Breast epithelium (tissue), 4 donors: ENCODE measurements at places on chromosomes 7 and 10.

GRCh38 chr10:62903828-62904227 lies 87.7 kb upstream of the EGR2 start:
- no peak for DNase-seq

DNA sequence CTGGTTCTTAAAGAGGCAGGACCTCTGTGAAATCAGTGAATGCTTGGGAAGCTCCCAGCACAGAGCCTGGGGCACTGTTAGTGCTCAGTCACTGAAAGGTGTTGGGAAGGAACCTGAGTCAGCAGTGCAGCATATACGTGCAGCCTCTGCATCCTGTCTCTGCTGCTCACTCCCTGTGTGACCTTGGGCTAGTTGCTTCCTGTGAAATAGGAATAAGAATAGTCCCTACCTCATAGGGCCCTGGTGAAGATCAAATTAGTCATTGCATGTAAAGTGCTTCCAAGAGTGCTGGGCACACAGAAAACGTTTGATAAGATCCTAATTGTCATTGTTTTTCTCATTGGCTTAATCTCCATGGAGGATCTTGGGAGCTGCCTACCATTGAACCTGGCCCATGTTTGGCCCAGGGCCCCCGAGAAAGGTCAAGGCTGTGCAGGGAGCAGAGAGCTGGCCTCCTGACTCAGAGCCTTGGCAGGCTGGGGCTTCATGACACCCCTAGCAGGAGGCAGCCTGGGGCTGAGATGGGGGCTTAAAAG lies 73.3 kb upstream of the COL13A1 start:
- DNase-seq, result no peak

DNA sequence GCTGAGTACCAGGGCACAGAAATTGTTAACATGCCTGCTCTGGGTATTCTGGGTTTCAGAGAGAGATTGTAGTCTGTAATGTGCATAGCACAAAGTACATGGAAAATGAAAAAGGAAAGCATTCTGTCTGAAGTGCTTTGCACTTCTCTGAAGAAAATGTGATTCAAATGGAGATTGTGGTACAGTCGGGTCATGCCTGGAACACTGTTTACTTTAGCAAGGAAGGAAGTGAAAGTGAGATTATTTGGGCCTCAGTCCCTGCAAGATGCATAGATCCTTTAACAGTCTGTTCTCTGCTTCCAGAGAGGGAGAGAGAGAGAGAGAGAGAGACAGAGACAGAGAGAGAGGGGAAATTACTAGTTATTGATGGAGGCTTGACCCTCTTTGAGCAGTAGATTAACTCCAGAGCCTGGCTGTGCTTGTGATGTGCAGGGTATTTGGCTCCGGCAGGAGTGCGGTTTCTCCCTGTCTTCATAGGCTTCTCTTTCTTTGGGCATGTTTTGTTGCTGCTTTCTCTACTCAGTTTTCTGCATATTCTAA lies 5.4 kb downstream of the VWC2 start:
- DNase-seq, result no peak

GRCh38 chr7:94975336-94975735 lies 67.9 kb downstream of the PPP1R9A start:
- DNase-seq, result no peak

GRCh38 chr7:121505021-121505420 lies 108.9 kb upstream of the FAM3C start:
- no peak for DNase-seq

DNA sequence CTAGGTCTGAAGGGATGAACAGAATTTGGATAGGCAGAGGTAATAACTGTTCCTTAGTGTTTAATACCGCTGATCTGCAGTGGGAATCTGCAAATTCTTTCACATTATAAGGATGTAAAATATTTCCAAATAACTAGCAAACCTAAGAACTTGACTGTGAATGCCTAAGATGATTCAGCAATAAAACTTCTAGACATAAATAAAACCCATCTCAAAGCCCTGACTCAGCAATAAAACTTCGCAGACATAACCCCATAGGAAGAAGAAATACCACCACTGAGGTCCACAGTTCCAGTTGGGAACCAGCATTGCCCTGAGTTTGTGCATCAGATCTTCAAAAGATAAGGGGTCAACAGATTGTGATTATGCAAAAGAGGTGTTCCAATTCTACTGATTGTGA lies 354.2 kb downstream of the GFRA1 start:
- DNase-seq, result no peak

DNA sequence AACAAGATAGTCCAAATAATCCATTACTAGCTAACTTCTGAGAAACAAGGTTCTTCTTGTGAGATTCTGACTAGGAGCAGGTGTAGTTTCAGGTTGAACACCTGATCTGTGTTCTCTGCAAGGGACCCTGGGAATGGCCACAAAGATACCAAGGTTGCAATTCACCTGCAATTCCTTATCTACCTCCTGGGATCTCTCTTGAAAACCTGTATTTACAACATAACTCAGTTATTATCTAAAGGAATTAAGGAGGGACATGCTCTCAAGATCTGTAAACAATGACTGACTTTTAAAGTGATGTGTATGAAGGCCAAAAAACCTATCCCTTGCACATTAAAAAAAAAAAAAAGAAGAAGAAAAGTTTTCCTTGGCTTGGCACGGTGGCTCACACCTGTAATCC lies 54.8 kb downstream of the ABLIM1 start:
- DNase-seq, result no peak

GRCh38 chr7:70587739-70588138 lies 544.2 kb upstream of the GALNT17 start:
- DNase-seq, result no peak

- no peak for DNase-seq
Measured at GRCh38 chr10:110857265-110858171, 14.2 kb upstream of the PDCD4 start.

GRCh38 chr7:105122619-105123018 lies 108.6 kb downstream of the KMT2E start:
- no peak for DNase-seq

- no peak for DNase-seq
Measured at GRCh38 chr7:132232406-132232805, 343.9 kb downstream of the PLXNA4 start.

- DNase-seq, result peak; percentile 61
Measured at GRCh38 chr10:124035928-124036558, 57.4 kb downstream of the CHST15 start.

DNA sequence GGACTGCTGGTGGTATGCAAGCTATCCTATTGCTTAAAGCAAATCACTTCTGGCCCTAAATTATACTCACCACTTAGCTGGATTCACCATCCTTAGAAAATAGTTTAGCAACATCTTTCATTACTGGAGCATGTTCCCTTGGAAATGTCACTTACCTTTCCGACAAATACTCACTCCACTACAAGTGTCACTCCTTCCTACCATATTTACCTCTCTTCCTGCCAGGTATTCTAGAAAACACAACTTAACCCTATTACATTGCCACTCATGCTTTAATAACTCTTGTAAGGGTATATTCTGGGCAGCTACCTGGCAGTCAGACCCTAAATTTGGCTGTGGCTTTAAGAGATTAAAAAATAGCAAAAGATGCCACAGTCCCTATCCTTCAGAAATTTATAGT lies 37.5 kb upstream of the CTNNA3 start:
- no peak for DNase-seq

DNA sequence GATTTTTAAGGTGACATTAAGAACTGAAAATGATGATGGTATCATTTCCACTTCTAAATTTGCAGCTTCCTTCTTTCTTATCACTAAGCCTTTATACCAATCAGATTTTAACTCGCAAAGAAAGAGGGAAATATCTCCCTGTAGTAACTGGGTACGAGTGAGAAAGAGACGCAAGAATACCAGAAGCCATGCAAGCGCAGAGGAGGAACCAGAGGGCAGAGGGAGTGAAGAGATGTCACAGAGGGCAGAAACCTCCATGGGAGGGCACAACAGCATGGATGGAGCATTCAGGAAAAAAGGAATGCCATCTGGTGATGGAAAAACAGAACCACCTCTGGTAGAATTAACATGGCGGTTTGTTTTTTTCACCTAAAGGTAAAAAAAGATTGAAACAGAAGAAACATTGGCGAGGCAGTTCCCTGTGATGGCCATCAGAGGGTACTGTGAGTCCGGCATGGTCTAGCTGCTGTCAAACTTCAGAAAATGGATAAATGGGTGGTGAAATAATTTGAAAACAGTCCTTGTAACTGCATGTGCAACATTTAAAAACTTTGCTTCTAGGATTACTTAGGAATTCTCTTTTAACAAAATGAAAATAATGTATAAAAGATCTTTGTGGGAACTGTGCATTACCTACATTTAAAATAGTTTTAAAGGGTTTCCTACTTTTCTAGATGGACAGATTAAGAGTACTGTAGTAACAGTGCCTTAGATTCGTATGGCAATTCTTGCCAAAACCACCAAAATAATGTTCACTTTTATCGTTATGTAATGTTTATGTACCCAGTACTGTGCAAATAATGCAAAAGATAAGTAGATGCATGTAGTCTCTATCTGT lies 91.8 kb downstream of the ARHGAP12 start:
- no peak for DNase-seq

DNA sequence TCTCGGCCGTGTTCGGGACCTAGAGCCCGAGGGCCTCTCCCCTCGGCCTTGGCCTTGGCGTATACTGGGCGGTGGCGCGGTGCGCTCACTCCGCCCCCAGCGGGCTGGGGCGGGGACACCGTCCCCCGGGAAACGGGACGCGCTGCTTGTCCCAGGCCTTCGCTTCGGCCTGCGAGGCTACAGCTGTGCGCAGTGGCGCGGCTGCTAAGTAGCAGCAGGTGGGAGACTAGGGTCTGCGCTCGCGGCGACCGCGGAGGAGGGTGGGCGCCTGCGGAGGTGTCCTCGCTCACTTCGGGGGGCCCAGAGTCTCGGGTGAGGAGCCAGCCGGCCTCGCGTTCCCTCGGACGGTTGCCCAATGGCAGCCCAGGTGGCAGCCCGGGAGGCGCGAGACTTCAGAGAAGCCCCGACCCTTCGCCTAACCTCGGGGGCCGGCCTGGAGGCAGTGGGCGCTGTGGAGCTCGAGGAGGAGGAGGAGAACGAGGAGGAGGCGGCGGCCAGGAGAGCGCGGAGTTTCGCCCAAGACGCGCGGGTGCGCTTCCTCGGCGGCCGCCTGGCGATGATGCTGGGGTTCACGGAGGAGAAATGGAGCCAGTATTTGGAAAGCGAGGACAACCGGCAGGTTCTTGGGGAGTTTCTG lies at the start of gene DNAH11:
DNAH11 (plus strand) TSS at position 149 of the 637 bp plus-strand sequence; CDS start at position 356, 207 bp downstream.
- DNase-seq, result no peak

- DNase-seq, result no peak
Measured at GRCh38 chr7:11835260-11835659, 3.3 kb upstream of the THSD7A start.

GRCh38 chr7:48899932-48900331 lies 24.4 kb upstream of the CDC14C start:
- DNase-seq, result no peak

DNA sequence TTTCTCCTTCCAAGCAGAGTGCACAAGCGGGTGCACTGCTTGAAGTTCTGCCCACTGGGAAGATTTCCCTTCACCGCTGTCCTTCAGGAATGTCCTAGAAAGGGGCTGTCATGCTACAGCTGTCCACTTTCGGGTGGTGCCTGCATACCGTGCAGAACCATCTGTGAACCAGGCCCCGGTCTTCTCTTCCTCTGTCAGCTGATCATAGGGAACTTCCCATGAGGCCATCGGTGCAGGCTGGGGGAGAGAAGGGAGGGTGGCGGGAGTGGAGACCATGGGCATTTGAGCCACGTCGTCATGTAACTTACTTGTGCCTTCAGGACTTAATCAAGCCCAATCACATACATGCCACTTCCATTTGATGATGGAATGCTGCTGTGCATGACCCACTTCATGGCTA lies 111.6 kb downstream of the NKX6-2 start:
- DNase-seq, result no peak

- DNase-seq, result no peak
Measured at GRCh38 chr10:7424315-7424714, 13.5 kb upstream of the SFMBT2 start.

- DNase-seq, result no peak
Measured at GRCh38 chr10:130470286-130470685, 334.1 kb downstream of the GLRX3 start.

DNA sequence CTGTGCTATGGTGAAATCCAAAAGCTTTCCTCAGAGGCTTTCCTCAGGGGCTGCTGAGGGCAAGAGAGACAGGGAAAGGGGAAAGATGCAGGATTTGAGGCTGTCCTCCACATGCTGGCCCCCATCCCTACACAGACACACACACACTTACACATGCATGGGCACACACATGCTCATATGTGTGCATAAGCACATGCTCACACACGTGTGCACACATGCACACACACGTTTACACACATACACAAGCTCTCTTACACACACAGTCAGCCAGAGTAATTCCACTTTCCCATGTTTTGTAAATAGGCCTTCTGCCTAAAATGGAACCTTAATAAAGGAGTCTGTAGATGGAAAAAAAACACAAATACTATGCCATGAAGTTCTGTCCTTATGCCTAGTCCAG lies 312.9 kb downstream of the GRID1 start:
- no peak for DNase-seq

DNA sequence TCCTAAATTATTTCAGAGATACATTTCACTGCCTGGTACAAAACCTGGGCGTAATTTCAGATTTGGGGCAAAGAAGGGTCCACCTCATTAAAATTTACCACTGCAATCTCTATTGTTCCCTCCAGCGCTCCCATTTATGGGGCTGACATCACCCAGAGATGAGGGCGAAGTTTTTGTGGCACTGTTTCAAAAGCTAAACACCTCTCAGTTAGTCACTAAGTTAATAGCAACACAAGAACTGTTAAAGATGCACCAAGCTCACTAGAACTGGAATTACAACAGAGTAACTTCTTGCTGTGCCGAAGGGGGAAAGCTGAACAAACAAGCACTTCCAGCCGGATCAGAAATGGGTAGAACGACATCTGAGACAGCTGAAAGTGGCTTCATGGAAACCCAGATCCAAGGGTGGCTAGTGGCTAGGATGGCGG lies 179.4 kb downstream of the GATA3 start:
- no peak for DNase-seq

- DNase-seq, result no peak
Measured at GRCh38 chr7:151181011-151181431, 6.0 kb downstream of the ASB10 start.

DNA sequence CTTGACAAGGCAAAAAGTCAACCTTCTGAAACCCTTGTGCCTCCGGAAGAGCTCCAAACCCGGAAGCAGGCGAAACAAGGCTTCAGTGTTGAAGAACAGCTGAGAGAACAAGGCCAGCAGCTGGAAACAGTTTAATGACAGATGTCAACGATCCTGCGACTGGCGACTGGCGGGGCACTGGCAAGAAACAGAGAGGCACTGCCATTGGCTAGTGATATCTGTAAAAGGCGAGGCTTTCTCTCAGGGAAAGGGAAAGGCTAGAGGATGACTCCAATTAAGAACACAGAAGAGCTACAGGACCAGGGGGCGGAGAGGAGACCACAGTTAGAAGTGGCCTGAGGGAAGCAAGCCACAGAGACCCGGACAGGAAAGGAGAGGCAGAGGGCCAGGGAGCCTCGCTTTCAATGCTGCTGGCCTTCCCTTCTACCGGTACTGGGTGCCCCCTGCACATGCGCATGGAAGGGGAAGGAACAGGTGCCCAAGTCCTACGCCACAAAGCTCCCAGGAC lies 19.4 kb downstream of the ITGB1 start:
- no peak for DNase-seq

GRCh38 chr7:152178405-152179058 lies 153.1 kb downstream of the GALNT11 start:
- DNase-seq, result no peak
